ENCODE measurements at places on chromosomes 5 and 9.

DNA sequence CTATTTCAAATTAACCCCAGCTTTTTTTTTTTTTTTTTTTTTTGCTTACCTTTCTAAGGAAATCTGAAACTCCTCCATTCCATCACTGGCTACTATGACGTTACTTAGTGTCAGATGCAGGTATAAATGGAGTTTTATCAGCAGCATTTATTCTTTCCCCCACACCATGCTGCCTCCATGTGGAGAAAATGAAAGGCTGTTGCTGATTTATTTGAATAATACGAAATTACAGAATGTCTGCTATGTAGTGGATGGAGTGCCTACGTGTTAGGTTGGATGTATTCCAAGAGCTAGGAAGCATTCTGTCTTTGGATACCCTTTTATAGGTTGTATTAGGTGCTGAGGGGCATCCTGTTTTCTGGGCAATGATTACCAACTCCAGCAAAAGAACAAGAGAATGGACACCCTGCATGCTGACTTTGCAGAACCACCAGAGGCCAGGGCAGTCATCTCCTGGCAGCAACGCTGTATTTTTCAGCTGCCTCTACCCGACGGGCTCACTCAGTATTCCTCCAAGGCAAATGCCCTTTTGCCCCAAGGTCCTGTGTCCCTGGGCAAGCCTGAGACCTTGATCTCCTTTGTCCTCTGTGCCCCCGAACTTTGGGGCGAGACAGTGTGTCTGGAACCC is 199.5 kb downstream of the ALDH1A1 start:
- peak; percentile 20 for DNase-seq

GRCh38 chr5:33936004-33936380 is 194 bp upstream of the RXFP3 start:
- DNase-seq, result peak; percentile 69

DNA sequence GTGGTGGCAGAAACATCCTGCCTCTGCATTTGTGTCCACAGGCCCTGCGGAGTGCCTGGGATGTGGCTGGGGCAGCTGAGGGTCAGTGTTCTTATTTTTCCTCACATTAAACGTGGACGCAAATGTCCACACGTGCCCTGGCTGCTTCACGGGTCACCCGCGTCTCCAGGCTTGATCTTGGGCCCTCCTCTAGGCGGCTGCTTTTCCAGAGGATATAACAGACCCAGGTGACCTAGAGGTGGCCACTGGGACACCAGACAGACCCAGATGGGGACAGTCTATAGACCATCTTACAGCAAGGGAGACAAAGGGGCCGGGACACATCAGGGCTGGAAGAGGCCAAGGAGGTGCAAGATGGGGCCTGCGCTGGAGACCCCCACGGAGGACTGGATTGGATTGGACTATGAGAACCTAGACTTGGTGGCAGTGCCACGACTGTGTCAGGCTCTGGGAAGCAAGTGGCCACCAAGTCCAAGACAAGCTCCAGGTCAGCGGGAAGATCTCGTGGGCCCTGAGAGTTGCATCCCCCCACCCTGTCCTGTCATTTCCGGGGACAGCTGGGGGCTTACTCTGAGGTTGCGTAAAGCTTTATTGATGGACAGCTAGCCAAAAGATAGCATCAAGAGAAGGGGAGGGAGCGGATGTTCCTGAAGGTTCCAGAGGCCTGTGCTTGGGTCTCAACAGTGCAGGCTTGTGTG is 6.9 kb downstream of the WNK2 start:
- DNase-seq, result no peak

- no peak for DNase-seq
These were observed 48.1 kb upstream of the COL5A1 start for GRCh38 chr9:134593286-134594077.

DNA sequence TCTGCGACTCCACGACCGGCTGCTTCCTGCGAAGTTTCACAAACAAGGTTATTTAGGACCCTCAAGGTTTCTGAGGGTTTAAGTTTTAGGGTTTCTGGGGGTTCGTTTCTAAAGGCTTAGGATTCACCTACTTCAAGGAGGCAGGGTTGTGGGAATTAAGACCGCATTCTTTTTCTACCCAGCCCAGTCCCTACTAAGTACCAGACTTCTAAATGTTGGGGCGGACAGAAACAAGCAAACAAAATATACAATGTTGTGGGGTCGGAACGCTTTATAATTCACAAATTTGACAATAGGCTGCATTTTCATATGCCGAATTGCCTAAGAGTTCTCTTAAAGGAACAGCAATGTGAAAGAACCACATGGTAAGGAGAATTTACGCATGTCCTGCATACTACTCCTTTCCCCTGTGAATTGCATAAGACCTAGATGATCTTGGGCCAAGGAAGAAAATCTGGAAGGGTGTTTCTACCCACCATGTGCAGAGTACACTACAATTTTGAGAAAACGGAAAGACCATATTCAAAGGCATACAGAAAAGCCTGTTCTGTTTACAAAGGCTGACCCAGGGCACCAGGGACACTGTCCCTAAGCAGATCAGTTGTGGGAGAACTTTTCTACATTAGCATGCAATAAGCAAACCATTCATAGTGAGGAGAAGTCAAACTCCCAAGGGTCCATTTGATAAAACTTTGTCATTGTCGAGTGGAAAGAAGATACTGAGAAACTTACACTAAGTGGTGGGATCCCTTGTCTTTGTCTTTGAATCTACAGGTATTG is 457.3 kb downstream of the RAB3C start:
- DNase-seq, result no peak

DNA sequence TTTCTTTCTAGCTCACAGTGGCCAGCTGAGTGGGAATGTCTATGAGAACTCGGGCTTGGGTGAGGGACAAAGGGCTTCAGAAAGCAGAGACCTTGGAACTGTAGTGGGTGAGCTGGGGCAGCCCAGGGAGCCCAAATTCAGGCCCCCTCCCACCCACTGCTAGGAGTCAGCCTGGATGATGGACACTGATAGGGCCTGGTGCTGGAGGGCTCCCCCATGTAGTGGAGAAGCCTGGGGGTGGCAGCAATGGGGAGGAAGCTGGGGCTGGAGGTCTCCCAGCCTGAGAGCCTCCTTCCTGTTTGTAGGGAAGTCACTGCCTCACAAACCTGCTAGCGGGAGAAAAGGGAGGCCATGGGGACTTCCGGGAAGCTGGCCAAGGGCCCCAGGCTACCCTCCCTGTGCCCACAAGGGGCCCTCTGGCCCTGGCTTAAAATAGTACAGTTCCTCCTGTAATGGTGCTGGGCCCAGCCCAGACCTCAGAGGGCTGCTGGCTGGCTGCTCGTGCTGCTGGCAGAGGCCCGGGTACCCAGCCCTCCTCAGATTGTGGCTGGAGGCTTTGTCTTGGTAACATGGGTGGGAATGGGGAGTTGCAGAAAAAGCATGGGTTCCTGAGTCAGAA is 6.3 kb upstream of the NR5A1 start:
- DNase-seq, result no peak

GRCh38 chr9:107163370-107163769 is 119.7 kb upstream of the RAD23B start:
- DNase-seq, result no peak
